ENCODE measurements at places on chromosomes 12 and 14.
A peak's percentile ranks its signal among the peaks of the same experiment; 100 is the strongest.

- no peak for DNase-seq
Observed at GRCh38 chr14:88729159-88729558, 63.6 kb downstream of the EML5 start.

DNA sequence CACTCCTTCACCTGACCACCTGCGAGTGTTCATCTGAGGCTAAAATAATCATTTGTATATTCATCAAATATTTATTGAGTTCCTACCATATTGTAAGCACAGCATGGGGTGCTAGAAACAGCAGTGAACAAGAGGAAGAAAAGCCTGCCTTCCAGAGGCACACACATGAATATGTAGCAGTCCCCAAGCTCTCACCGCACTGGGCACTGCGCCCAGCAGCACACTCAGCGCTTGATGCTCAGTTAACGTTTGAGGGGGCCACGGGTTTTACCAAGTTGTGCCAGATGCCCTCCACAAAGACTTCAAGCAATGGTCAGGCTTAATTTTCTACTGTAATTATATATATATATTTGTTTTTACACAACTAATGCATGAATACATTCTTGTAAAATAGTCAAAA is 52.0 kb downstream of the HELB start:
- DNase-seq: no peak

GRCh38 chr14:77200406-77200985 is 18.9 kb downstream of the TMEM63C start:
- DNase-seq: no peak

GRCh38 chr12:6266971-6267721 is 43.3 kb upstream of the PLEKHG6 start:
- DNase-seq: no peak

- no peak for DNase-seq
Observed at GRCh38 chr12:65956056-65956738, 131.9 kb downstream of the HMGA2 start.

DNA sequence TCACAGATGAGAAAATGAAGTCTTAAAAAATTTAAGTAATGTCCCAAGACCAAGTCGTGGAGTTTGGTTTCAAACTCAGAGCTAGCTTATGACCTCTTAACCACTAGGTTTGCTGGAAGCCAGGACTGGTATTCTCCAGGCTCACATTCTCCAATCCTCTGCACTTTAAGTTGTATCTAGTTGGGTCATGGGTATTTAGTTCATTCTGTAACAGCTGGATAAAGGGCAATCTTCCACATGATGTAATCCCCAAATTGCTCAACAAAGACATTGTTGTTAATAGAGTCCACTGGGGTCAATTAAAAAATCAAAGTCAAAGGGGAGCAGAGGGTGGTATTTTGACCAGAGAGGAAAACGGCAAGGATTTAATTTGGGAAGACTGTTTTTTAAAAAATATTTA is 17.8 kb upstream of the GAS2L3 start:
- DNase-seq: no peak

GRCh38 chr14:104390941-104391901 is 188.3 kb upstream of the C14orf180 start:
- DNase-seq: no peak

GRCh38 chr14:75150150-75150549 is 23.3 kb upstream of the NEK9 start:
- no peak for DNase-seq

GRCh38 chr12:113521708-113522107 is 50.0 kb upstream of the LHX5 start:
- DNase-seq: no peak

GRCh38 chr14:72558721-72559120 is 335.2 kb downstream of the DPF3 start:
- no peak for DNase-seq

DNA sequence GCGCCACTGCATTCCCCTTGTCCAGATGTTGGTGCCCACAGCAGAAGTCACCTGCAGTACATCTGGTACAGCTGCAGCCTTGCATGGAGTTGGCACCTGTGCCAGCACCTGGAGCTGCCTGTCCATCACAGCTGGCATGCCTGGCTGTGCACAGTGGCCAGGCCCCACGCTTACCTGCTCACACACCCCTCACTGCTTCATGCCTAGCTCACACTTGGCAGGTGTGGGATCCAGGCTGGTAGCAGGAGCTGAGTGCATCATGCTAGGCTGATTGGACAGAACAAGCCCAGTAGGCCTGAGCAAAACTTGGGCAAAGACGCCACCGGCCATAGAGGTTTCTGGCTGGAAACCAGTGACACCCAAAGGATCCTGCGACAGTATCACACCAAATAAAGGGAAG is 402.8 kb downstream of the FOXG1 start:
- DNase-seq: no peak

DNA sequence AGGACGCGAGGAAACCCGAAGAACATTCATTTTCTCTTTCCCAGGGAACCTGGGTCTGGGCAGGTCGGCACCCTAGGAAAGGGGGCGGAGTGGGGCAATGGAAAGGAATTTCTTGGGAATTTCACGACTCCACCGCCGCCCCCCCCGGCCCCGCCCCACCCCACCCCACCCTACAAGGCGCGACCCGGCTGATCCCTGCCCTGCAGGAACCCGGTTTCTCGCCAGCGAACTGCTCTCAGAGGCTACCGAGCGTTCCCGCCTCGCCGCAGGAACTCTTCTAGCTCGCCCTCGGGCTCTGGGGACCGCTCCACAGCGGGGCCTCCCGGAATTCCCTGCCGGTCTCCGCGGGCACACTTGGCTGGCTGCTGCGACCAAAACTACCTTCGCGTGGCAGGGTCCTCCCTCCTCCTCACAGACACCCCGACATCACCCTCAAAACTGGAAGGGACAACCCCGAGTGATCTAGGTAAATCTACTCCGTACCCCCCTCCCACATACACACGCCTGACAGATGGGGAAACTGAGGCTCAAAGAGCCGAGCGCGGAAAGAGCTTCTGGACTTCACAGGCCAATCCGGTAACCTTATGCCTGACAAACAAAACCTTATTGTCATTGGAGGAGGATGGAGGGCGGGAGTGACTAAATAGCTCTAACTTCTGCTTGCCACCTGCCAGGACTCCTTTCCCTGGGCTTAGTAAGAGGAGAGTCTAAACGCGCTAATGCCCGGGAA is 785 bp upstream of the ACTN1 start:
- DNase-seq: no peak

DNA sequence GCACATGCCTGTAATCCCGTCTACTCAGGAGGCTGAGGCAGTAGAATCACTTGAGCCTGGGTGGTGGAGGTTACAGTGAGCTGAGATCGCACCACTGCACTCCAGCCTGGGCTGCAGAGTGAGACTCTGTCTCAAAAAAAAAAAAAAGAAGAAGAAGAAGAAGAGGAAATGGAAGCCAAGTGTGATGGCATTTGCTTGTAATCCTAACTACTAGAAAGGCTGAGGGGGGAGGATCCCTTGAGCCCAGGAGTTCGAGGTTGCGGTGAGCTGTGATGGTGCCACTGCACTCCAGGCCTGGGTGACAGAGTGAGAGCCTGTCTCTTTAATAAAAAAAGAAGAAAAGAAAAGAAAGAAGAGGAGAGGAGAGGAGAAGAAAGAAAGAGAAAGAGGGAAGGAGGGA is 52.1 kb downstream of the LGMN start:
- DNase-seq: no peak

- no peak for DNase-seq
Observed at GRCh38 chr12:4201333-4202100, 72.0 kb upstream of the CCND2 start.

GRCh38 chr14:101716077-101716950 is 45.2 kb upstream of the PPP2R5C start:
- no peak for DNase-seq

DNA sequence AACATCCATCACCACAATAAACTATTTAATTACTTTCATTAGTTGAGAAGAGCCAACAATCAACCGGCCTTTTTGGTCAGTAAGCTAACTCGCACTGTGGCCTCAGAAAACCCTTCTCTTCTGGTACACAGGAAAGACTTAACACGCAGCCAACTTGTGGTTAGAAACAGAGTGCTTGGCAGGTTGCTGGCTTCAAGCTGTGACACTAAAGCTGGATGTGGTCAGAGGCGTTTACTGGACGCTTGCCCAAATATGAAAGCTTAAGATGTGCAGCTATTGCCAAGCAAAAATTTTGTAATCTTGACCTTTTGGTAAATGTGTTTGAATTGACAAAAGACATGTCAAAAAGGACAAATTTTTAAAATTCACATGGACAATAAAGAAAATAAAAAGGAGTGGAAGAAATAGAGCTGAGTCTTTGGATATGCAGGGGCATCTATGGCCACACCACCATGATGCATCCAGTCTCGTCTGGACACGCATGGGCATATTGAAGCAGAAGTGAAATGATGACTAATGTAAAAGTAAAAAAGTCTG is 2.6 kb upstream of the KLRK1 start:
- DNase-seq: no peak

DNA sequence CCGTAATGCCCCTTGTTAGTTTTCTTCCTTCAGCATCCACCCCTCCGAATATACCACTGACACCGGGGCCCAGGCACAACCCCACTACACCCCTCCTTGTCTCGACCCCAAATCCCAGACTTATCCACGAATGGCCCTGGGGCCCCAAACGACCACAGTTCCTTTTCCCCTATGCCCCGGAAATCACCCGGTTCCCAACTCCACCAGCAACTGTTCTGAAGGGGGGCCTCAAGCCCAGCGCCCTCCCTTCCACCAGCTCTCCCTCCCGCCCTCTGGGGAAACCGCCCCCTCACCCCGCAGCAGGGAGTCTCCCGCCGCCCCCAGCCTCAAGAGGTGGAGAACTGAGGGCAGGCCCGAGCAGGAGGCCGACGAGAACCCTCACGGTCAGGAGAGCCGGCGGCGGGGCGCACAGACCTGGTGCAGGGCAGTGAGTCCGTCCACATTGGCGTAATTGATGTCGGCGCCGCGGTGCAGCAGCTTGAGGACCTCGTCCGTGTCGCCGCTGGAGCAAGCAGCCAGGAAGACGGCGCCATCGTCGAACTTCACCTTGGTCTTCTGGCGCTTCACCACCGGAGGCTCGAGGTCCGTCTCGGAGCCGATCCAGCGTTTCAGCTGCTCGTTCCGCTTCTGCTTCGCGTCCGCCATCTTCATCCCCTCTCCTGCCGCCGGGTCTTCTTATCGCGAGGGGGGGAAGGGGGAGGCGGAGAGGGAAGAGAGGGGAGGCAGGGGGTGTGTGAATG is 446 bp downstream of the PPP1R12A start:
- peak; percentile 44 for DNase-seq

GRCh38 chr12:70928071-70928470 is 7.5 kb upstream of the PTPRR start:
- DNase-seq: no peak

DNA sequence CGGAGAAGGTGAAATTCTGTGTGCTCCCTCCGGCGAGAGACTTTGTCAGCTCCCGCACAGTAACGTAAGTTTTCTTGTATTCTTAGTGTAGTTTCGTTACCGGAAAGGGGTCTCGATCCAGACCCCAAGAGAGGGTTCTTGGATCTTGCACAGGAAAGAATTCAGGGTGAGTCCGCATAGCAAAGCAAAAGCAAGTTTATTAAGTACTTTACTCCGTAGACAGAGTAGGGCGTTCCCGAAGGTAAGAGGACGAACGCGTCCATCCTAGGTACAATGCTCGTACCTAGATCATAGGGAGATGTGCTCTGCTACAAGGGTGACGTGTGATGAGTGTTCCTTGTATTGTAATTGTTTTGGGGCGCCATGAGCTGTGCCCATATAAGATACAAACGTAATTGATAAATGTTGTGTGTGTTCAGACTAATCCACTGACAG is 293 bp downstream of the IFI27L1 start:
- DNase-seq: no peak

DNA sequence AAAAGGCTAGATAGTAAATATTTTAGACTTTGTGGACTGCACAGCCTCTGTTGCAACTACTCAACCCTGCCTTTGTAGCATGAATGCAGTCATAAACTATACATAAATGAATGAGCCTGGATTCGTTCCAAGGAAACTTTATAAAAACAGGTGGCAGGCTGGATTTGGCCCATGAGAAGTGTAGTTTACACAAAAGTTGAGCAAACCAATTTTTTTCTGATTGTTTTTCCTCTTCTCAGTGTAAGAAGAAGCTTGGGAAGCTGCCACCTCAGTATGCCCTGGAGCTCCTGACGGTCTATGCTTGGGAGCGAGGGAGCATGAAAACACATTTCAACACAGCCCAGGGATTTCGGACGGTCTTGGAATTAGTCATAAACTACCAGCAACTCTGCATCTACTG is 9.5 kb downstream of the OAS1 start:
- DNase-seq: no peak

GRCh38 chr14:32770422-32770821 is 168.3 kb upstream of the NPAS3 start:
- DNase-seq: no peak
